CD4-positive, alpha-beta T cell treated with Interleukin-4 for 4 hours (primary cell): ENCODE measurements at places on chromosomes 2 and 18.

DNA sequence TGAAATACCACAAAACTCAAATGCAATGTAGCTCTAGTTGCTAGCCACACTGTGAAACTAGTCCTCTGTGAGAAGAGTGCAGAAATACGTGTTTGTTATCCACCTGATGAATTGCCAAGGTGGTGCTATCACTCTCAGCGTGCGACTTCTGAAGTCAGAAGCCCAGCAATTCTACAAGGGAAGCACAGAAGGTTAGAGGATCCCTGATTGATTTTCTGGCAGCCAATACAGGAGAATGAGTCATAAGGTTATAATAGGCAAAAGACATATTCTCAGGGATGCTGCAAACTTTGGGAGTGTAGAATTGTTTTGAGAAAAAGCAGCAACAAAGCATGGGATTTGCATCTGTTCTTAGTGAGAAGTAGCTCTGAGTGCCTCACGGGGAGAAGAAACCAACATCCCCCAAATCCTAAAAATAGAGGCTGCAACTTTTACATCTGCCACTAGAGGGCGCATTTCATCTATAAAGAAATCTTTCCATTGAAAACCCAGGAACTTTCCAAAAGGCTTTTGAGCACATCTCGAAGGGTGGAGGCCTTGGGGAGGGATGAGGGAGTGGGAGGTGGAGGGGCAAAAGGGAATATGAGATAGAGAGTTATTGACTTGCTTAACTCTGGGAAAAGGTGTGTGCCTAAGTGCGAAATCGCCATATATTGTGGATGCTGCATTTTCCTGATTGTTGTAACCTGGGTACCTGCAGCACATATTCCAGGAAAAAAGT lies 78.0 kb downstream of the TMEM182 start:
- peak; percentile 39 for DNase-seq

DNA sequence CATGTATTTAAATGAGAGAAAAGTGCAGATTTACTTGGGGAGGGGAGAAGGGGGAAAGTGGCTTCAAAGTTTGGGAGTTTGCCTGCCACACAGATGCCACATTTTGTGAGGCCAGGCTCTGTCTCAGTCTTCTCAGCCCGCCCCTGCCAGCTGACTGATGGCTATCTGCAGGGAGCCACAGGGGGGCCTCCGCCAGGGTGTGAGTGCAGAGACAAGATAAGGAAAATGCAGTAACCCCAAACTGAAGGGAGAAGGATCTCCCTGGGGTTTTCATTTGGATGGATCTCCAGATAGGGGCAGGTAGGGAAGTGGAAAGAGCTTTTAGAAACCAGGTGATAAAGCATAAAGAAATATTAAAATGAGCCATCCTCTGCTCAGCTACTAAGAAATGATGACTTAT lies 128.8 kb downstream of the ZNF521 start:
- no peak for DNase-seq

DNA sequence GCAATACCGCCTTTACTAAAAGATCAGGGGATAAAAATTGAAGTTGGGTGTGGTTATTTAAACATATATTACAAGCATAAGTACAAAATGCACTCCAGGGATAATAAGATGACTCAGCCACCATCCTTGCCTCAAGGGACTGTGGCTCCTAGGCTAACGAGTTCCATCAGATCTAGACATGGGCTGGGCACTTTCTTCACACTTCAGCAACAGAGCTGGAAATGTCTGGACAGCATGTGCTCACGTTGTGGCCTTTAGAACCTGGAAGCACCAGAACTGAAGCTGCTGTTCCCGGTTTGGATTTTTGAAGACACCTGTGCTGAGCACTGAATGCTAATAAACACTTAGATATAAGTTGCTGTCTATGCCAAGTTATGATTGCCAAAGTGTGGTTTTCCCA lies 384.2 kb upstream of the SALL3 start:
- DNase-seq, result no peak

GRCh38 chr2:3320910-3321605 lies 56.6 kb downstream of the EIPR1 start:
- DNase-seq, result no peak

GRCh38 chr2:120693121-120693520 lies 42.5 kb upstream of the GLI2 start:
- DNase-seq, result no peak

DNA sequence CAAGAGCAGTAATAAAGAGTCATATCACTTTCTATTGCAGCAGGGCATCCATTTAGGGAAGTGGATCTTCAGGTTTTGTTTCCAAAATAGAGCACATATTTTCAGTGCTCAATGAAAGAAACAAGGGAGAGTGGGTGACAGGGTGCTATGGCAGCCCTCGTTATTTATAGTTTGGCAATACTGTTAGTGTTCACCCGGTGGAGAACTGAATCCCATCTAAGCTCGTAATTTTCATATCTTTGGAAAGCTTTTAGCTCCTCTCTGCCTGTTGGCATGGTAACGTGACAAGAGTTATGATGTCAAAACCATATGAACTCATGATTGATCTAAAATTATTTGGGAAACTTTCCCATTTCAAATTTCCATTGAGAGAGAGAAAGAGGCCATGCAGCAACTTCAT lies 331.9 kb downstream of the LRRTM1 start:
- DNase-seq, result no peak

- DNase-seq, result no peak
These were observed 63.9 kb downstream of the FAM161A start for GRCh38 chr2:61789807-61790602.

DNA sequence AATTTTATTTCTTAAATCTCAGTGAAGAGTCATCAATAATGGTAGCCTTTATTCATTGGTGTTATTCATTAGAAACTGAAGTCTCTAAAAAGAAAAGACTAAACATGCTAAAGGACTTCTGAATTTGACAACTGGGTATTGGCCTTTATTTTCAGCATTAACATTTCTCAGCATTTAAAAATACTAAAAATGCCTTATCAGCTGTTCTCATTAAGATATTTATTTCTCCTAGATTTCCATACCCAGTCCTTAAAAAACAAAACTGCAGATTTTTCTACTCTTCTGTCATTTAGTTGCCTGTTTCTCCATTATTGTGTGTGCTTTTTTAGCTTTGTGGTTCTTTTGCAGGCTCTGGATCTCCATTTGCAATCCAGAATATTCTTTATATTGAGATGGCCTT lies 31.2 kb upstream of the METAP1D start:
- DNase-seq, result no peak

DNA sequence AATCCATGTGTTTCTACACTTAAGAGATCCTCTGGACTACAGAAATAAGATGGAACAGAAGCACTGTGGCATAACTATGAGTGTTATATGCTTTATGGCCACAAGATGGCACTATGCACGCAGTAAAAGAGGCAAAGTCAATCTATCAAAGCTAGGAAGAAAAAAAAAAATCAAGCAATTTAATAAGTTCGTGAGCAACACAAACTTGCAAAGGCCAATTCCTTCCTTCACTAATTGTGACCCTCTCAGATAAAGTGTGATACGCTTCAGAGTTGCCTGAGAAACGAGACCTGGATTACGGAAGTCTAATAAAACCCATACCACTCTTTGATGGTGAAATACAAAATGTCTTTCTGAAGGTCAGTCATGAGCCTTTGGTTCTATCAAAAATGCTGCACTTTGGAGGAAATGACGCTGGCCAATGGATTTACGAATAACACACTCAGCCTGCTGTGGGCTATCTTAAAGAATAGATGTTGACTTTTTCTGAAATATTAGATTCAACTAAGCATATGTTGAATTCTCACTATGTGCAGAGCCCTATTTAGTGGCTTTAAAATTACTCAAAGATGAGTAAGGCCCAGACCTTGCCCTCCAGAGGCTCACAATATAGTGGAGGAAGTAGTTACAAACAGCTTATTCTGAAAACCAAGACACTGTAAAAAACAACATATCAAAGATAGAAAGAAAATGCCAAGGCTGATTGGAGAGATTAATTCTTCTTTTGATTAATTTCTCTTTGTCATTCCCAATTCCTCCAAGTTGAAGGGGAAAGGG lies 35.5 kb upstream of the TTR start:
- DNase-seq, result peak; percentile 58

GRCh38 chr2:20443276-20443920 lies 3.5 kb upstream of the RHOB start:
- DNase-seq, result peak; percentile 41

- no peak for DNase-seq
These were observed 26.7 kb upstream of the FAM237A start for GRCh38 chr2:206615417-206616089.
